ENCODE measurements at places on chromosomes 5 and 9.

DNA sequence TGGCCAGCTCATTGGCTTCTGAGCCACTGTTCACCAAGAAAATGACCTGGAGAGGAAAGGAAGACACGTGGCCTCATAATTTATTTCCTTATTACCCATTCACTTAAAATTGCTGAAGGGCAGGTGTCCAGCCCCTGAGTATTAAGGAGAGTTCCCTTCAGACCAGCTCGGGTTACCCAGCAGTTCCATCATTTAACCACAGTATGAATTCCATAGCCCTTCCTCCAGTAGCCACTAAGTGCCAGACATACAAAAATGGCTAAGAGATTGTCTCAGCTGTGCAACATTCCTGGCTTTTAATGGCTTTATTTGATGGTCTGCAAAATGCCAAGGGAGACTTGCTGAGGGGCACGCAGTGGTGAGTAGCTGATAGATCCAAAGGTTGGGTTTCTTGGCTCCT lies 12.5 kb downstream of the AGXT2 start:
- no peak for DNase-seq

DNA sequence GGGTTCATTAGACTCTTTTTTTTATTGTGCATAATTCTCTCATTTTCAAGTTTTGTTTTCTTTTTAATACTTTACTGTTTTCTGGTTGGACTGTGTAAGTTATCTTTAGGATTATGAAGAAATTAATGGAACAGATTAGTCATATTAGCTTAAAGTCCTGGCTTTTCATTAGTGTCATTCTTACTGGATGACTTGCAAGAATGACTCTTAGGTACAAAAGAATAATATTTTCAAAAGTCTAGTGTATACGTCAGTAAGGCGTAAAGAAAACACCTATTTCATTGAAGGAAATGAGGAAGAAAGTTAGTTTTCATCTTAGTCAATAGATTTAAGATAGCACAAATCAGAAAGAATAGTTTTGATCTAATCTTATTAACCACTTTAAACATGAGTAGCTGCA lies 20.4 kb downstream of the UHRF2 start:
- DNase-seq: no peak

GRCh38 chr9:134556531-134557068 lies 85.0 kb upstream of the COL5A1 start:
- peak; percentile 15 for DNase-seq

DNA sequence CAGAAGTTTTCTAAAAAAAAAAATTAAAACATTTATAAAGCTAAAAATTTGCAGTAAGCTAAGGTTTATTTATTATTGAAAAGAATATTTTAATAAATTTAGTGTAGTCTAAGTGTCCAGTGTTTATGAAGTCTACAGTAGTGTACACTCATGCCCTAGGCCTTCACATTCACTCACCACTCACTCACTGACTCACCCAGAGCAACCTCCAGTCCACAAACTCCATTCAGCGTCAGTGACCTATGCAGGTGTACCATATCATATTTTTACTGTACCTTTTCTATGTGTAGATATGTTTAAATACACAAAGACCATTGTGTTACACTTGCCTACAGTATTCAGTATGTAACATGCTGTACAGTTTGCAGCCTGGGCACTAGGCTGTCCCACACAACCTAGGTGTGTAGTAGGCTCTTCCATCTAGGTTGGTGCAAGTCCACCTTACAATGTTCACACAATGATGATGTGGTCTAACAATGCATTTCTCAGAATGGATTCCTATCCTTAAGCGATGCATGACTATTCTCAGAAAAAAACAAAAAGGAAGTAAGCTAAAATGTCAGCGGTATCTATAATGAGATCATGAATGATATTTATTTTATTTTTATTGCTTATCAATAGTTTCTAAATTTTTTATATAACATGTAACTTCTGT lies 336.7 kb downstream of the AGTPBP1 start:
- DNase-seq: no peak

DNA sequence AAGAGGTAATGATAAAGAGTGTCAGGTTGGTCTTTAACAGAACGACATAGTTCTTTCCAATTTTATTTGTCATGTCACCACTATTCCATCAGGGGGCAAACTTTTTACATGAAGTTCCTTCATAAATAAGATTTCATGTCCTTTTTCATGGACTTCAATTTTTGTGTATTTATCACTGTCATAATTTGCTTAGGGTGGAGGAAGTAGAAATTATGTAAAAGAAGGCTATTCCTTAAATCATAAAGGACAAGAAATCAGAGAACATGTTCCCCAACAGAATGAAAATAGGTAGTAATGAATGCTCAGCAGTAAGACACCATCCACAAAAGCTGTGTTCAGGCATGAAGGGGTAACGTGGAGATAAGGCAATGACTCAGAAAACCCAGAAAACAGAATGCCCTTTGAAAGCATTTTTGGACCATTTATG lies 72.7 kb downstream of the ZFAND5 start:
- DNase-seq: no peak

- no peak for DNase-seq
These were observed 49.7 kb upstream of the CHD1 start for GRCh38 chr5:98978528-98978927.

DNA sequence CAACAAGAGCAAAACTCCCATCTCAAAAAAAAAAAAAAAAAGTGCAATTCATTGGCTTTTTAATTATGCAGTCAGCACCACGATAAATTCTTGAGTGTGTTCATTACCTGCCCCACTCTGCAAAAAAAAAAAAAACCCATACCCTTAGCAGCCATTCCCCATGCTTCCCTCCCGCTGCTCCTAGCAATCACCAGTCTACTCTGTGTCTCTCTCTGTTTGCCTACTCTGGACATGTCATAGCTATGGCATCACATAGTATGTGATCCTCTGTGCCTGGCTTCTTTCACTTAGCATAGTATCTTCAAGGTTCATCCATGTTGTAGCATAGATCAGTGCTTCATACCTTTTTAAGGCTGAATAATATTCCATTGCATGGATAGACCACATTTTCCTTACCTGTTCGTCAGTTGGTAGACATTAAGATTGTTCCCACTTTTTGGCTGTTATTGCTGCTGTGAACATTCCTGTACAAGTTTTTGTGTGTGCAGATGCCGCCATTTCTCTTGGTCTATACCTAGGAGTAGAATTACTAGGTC lies 7.0 kb upstream of the PRR7 start:
- no peak for DNase-seq

DNA sequence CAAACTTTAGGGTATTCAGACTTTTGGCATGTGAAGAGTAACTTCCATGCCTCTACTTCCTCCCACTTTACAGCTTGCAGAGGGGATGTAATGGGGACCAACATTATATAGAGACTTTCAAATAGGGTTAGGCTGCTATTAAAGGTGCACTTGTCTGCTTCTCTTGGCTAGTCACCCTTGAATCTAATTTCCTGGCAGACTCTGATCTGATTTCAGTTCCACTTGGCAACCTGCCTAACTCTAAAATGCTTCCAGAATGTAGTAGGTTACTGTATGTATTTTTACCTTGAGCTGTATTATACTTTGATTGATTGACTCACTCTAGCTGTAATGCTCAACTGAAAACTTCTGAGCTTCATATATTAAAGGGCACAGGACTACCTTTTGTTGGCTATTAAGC lies 693.4 kb downstream of the KCTD16 start:
- DNase-seq: no peak

GRCh38 chr5:123605822-123606221 lies 93.8 kb downstream of the CSNK1G3 start:
- DNase-seq: no peak

GRCh38 chr9:87519461-87519860 lies 21.8 kb downstream of the DAPK1 start:
- DNase-seq: no peak

DNA sequence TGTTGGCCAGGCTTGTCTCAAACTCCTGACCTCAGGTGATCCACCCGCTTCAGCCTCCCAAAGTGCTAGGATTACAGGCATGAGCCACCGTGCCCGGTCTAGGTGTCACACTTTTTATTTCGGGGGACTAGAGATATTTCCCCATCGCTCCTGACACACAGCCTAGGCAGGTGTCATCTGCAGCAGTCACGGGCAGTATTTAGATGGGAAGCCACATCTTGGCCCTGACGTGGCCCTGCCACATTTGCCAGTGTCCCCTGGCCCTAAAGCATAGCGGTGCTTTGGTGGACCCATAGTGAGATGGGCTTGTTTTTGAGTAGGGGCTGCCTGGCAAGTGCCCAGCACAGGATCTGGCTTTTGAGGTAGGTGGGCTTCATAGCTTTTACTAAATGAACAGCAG lies 45.0 kb upstream of the LRRTM2 start:
- no peak for DNase-seq

GRCh38 chr9:121182989-121183388 lies 18.7 kb downstream of the RAB14 start:
- DNase-seq: no peak

GRCh38 chr5:88813805-88814575 lies 69.0 kb downstream of the MEF2C start:
- DNase-seq: no peak

DNA sequence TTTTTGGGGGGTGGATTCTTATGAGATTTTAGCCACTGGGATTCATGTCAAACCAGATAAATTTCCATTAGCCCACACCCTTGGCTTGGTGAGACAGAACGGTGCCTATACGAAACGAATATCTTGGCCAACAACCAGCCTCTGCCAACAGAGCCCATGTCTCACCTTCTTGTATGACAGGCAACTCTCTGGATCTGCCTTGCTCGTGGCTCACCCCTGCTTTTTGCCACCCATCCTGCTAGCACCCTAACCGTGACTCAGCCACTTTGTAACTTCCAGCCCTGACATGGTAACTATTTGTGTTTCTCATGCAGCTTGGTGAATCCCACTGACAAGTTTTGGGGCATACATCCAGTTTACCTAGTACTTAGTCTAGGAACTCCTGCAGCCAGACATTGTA lies 457.0 kb downstream of the SPATA31D1 start:
- DNase-seq: no peak

DNA sequence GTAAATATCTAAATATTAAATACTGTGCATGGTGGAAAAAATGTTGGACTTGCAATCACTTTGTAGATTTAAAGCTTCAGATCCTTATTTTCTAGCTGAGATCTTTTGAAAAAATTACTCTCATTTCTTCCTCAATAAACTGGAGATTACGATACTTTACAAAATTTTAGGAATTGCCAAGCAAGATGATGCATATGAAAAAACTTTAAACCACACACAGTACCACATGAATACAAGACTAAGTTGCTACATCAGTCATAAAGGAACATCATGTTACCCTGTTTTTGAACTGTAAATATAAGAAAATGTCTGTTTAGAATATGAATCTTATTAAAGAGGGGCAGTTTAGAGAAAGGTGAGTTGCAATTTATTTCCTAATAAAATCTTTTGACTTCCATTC lies 703.6 kb upstream of the NUDT12 start:
- DNase-seq: no peak
